AG09309 (cell line): ENCODE measurements at places on chromosomes 6 and 20.
A peak's percentile ranks its signal among the peaks of the same experiment; 100 is the strongest.

DNA sequence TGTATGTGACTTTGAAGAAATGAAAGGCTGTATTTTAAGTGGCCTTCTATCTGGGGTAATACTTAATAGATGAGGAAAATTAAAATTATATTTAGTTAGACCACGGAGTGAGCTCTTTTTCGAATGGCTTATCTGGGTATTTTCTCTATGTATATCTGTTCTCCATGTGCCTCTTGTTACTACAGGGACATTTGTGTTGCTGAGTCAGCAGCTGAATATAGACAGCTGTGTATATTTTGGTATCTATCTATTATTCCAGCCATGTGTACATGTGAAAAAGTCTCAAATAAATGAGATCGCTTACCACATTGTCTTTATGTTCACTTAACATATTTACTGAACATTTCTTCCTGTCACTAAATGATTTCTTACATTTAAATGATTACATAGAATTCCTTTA is 57.2 kb downstream of the TMEM200A start:
- DNase-seq, result no peak

GRCh38 chr20:57592263-57593092 is 27.7 kb downstream of the ZBP1 start:
- no peak for DNase-seq

GRCh38 chr20:48197066-48197465 is 411.8 kb upstream of the SULF2 start:
- no peak for DNase-seq

DNA sequence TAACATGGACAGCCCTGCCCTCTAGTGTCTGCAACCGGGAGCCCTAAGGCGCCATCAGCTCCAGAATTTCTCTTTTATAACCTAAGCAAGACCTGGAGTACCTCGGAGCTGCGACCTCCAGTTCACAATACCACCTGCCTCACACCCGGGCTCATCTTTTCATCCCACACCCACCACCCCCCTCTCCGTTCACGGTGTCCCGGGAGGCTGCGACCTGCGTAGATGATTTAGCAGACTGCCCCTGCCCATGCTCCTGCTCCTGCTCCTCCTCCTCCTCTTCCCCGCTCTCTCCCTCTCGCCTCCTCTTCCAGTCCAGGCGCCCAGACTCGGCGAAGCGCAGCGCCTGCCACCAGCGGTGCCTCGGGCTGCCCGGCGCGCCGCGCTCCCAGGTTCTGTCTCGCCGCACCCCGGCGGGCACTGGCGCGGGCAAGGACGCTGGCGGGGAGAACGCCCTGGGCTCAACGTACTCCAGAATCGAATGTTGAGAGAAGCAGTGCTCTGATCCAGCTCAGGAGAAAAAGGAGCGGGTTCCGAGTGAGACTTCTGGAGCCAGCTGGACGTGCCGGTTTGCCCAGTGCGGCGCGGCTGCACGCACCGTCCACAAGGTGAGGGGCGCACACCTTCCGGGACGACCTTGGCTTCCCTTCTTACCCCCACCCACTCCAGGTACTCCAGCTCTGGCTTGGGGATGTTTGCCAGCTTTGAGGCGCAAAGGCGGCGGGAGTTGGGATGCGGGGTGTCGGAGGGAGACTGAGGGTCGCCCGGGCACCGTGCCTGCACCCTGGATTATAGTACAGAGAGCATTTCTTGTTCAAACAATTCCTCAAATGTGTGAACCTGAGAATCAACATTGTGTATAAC is at the start of gene HTR1E:
TSS of gene HTR1E (plus strand) at position 310 of the 861 bp plus-strand sequence. CDS start 77,807 bp downstream, outside the sequence.
- DNase-seq, result no peak

DNA sequence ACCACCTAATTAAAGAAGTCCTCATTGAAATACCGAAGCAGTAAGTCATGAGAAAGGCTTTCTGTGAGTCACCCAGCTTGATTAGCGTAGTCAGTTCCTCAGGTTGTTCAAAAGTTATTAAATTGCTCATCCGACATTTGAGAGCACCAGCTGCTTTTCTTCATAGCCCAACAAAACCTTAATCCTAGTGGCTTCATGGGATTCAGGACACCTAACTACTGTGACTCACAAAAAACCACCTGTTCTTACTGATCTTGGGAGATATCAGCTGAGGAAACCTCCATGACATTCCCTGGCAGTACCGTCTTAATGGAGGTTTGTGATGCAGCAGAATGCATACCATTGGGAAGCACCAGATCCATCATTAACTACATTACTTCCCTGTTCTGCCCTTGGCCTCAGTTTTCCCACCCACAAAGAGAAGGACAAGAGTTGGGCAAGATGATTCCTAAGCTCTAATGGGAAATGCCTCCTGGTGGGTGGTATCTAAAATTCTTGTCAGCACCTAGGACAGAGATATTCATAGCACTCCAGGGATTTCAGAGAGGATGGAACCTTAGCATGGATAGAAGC is 103.8 kb downstream of the KHDC1L start:
- peak; percentile 29 for DNase-seq

DNA sequence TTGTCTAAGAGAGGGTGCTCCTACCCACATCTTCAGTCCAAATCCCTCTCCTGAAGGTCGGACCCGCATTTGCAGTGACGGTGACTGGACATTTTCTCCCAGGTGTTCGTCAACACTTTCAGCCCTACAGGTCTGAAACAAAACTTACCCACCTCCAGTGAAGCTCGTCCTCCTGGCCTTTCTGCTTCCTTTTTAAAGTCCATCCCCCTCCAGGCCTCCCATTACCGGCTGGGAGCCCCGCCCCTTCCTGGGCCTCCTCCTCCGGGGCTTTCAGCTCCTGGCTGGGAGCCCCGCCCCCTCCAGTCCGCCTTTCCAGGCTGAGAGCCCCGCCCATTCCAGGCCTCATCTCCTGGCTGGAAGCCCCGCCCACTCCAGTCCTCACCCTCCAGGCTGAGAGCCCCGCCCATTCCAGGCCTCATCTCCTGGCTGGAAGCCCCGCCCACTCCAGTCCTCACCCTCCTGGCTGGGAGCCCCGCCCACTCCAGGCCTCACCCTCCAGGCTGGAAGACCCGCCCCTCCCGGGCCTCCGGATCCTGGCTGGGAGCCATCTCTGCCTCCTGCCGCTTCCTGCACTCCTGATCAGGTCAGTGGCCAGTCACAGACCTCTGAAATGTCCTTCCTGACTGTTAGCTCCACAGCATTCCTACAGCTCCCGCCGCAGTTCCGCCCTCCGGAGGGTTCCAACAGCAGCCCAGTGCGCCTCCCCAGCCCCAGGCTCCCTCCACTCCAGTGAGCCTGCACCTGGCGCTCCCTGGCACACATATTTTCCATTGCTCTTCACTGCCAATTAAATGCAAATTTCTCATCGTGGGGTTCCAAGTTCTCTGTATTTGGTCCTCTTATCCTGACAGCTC is 98.5 kb downstream of the LY86 start:
- no peak for DNase-seq

DNA sequence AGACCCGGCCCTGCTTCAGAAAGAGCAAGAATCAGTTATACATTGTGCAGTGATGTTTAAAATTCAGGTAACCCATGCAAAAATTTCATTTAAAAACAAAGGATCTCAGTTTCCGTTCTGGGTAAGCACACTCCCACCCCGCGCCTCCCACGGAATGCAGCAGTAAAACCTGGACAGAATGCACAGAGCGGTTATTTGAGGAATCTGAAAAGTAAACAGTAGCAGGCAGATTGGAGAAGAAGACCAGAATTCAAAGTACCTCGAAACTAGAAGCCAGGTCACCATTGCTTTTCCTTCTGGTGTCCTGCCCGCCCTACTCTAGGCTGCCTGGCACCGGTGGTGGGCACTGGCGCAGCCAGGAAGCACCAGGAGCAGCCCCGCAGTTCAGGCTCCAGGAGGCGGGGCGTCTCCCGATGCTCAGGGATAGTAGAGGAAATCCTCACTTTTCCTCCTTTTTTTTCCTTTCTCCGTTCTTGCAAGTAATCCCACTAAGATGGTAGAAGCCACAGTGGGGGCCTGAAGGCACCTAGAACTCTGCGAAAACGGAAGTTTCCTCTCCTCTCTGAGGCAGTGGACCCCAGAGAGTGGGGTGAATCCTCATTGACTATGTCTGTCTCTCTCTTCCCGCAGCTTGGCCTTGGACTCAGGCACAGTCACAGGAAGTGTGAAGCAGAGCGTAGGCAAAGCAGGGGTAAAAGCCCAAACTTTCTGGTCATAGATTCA is 28.3 kb downstream of the METTL24 start:
- no peak for DNase-seq
